ENCODE measurements at places on chromosomes 12 and 14.
A peak's percentile ranks its signal among the peaks of the same experiment; 100 is the strongest.

- DNase-seq = no peak
Observed at GRCh38 chr12:53804429-53804828, 52.6 kb upstream of the CISTR start.

DNA sequence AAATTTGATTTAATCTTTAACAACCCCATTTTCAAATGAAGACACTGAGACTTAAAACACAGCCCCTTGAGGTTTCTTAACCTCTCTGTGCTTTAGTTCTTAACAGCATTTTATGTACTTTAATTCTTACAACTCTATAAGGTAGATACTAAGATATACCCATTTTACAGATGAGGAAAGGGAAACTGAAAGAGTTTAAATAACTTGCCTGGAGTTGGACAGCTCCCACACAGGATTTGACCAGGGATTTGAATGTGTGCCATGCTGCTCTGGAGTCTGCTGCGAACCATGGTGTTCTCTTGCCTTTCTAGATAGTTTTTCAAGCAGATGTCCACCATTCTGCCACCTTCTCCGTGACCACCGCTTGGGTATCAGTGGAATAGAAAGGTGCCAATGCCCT is 28.2 kb downstream of the RNFT2 start:
- DNase-seq = no peak

- no peak for DNase-seq
Observed at GRCh38 chr14:99248761-99249171, 23.2 kb downstream of the BCL11B start.

GRCh38 chr14:68977718-68978171 is 1.4 kb downstream of the ACTN1 start:
- DNase-seq = peak; percentile 79

DNA sequence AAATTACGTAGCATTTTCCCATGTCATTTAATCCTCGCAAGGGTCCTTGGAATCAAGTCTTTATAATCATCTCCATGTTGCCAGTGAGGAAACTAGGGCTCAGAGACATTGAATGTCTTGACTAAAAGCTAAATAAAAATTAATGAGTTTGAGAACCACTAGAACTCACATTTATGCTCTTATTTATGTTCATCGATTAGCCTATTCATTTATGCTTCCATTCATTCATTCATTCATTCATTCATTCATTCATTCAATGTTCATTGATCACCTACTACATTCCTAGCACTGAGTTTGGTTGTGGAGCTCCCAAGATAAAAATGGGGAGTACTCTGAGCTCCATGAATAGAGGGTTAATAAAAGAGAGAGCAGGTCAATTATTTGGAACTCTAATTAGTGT is 59.7 kb downstream of the KCNA1 start:
- no peak for DNase-seq

DNA sequence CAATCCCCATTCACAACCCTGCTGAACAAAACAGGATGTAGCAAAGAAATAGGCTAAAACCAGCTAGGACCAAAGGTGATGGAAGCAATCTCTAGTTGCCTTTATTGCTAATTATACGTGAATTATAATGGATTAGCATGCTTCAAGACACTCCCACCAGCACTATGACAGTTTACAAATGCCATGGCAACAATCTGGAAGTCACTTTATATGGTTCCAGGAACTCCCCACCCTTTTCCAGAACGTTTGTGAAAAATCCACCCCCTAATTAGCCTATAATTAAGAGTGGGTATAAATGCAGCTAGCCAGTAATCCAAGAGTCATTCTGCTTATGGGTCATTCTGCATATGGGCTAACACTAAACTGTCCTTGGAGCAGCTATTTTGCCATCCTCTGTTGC is 328.7 kb downstream of the FLRT2 start:
- DNase-seq = no peak

DNA sequence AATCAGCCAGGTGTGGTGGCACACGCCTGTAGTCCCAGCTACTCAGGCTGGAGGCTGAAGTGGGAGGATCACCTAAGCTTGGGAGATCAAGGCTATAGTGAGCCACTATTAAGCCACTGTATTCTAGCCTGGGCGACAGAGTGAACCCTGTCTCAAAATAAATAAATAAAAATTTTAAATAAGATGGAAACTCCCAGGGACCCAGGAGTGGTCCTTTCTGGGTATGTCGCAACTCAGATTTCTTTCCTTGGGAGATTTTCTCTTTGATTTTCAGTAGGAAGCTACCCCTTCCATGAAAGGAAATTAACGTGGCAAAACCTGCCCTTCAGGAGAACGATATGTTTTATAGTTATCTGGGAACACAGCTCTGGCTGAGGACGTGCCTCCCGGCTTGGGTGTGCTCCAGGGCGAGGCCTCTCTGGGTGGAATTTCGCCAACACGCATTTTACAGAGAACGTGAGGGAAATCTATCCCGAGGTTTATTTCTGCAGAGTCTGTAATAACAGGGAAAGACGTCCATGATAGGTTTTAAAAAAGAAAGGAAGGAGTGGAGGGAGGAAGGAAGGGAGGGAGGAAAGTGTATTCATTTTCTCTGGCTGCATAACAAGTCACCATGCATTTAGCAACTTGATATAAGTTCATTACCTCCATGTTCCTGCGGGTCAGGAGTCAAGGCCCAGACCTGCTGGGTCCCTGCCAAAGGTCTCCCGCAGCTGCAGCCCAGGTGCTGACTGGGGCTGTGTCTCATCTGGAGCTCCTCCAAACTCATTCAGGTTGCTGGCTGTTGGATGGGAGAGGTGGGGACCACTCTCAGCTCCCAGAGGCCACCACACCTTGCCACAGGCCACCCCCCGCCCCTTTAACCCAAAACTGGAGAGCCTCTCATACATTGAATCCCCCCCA is 80.6 kb upstream of the GSC start:
- no peak for DNase-seq

GRCh38 chr12:40099423-40099853 is 6.4 kb downstream of the SLC2A13 start:
- no peak for DNase-seq

DNA sequence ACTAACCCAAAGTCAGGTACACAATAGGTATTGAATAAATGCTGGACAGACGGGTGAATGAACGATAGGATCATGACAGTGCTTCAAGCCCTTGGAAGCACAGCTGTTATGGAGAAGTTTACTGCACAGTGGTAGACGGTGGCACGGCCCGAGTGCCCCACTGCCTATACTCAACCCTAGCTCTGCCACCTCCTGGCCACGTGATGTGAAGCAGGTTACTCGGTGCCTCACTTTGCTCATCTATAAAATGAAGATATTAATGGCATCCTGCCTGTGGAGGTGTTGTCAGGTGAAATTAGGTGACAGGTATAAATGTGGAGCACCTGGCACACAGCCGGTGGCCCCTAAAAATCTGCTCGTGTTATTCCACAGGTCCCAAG is 5.8 kb downstream of the ASB2 start:
- no peak for DNase-seq

DNA sequence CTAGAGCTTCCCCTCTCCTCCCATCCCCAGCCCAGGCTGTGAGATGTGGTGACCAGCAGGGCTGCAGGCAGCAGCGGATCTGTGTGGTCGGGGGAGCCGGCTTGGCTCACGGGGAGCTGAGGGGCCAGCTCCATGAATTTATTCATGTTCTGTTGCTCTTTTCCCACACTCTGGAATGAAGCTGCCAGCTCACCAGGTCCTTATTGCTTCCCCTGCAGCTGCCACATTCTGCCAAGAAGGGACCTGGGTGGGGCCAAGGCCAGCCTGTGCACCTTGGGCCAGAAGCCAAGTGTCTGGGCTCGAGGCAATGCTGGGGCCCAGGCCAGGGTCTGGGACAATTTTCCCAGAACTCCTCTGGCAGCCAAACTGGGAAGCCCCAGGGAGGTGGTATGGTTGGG is 2.5 kb upstream of the C1QL4 start:
- no peak for DNase-seq

DNA sequence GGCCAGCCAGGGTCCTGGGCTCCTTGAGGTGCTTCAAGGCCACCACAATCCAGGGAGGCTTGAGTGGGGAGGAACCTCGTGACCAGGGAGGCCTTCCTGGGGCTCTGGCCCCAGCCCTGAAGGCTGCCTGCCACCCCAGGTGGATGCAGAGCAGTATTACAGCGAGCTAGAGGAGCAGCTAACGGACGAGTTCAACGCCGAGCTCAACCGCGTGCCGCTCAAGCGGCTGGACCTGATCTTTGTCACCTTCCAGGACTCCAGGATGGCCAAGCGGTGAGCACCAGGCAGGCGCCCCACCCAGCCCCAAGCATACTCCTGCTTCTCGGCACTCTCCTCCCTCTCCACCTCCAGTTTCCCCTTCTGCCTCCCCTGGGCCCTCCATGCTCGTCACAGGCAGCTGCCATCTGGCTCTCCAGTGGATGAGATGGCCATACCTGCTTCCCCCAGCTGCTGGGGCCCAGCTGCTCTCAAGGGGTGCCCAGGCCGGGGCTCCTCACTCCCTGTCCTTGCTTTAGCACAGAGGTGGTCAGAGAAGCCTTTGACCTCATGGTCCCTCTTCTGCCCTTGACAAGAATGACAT is 30.6 kb downstream of the NGB start:
- DNase-seq = no peak

DNA sequence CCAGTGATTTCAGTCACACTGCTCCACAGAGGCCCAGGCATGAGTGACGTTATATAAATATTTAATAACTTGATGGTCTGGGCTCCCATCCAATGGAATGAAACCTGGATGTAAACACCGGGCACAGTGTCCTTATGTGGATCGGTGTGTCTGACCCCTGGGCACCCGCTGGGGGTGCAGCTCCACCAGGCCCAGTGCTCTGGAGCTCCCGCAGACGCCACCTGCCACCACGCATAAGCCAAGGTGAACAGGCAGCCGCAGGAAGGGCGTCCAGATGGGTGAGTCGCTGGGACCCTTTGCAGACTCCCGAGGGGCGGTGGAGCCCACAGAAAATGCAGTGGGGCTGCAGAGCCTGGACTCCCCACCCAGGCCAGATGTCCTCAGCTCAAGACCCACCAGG is 121.6 kb downstream of the SCARB1 start:
- no peak for DNase-seq

DNA sequence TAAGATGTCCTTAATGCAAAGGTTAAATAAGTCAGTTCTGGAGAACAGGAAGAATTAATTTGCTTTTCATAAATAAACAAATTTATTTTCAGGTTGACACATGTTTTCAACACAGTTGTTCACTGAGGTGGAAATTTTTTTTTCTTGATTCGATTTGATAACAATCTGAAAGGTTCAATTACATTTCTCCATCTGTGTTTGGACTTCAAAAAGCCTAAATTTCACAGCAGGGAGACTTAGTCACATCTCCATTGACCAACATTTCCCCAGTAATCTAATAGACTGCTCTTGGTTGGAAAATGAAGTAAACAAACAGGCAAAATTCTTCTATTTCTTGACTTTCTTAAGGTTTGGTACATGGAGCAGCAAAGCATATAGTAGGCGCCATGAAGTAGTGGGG is 134.9 kb upstream of the CPNE8 start:
- no peak for DNase-seq

Measured in sciatic nerve (tissue), 2 donors.